CD4-positive, alpha-beta memory T cell (primary cell): ENCODE measurements at places on chromosomes 12 and 14.

DNA sequence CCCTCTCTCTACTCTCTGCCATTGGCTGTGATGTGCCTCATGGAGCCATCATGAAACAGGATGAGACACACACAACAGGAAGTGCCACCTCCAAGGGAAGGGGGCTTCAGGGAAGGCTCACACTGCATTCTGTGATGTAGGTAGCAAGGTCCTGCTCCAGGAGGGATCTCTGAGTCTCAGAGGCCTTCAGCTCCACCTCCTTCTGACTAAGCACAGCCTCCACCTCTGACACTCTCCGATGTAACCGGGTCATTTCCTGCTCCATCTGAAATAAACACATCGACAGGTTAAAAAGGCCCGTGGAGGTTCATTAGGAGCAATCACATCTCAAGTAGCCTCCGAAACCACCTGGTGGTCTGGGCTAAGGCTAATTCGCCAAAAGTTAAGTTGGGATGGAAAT is 93.3 kb downstream of the CIT start:
- DNase-seq = peak; percentile 3

DNA sequence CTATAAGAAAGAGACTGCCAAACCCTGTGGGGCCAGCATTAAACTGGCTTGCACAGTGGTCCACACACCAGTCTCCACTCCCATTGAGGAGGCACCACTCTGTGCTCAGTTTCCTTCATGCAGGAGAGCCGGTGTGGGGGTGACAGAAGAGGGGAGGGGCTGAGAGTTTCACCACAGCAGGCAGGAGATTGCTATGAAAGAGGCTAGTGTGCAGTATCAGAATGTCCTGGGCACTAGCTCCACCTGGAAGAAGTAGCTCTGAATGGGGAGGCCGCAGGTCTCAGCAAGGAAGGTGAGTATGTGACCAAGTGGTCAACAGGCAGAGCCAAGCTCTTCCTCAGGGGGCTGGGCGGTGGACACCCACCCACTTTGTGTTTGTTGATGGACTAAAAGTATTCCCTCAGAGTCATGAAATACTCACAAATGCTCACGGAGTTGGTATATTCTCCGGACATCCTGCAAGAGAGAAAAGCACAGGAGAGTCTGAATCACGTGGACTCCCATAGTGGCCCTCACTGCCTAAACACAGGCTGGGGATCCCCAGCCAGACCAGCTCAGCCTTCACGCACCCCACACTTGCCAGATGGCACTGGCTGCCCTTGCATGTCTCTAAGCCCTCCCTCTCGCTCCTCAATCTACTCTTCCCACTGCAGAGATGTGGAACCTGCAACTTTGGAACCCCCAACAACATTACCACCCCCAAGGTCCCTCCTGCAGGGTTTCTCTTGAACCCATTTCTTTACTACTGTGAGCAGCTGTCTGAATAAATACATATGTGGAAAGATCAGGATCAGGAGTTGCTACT is 7.8 kb upstream of the KRT72 start:
- DNase-seq = no peak

DNA sequence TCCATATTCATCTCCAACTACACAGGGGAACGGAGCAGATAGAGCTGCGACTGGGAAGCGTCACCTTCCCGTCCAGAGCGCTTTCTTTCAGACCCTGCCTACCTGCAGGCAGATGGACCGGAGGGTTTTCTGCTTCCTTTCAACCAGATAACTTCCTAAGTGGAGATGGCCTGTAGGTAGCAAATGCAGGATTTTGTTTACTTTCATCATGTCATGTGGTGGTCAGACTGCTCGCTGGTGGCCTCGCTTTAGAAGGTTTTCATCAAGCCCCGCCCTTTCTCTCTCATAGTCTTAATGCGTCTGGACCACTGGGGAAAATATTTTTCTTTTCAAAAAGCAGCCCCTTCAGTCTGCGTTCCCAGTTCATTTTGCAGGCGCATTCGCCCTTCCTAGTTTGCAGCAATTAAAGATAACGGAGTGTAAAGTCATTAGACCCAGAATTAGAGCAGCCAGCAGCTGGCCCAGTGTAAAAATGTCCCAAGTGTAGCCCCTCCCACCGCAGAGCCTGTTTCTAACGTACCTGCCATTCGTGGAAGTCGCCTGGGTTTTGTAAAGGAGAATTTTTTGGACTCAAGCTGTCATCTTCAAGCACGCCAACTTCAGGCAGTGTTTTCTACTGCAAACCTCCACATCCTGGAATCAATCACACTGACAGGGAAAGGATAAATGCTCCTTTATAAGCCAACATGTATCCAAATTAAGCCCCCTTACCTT is 68.9 kb downstream of the TESC start:
- no peak for DNase-seq

GRCh38 chr14:22836301-22837113 is at the start of gene MMP14:
TSS of gene MMP14 (plus strand) at chr14:22836585. CDS start at chr14:22836818, 233 bp downstream.
- DNase-seq = no peak

DNA sequence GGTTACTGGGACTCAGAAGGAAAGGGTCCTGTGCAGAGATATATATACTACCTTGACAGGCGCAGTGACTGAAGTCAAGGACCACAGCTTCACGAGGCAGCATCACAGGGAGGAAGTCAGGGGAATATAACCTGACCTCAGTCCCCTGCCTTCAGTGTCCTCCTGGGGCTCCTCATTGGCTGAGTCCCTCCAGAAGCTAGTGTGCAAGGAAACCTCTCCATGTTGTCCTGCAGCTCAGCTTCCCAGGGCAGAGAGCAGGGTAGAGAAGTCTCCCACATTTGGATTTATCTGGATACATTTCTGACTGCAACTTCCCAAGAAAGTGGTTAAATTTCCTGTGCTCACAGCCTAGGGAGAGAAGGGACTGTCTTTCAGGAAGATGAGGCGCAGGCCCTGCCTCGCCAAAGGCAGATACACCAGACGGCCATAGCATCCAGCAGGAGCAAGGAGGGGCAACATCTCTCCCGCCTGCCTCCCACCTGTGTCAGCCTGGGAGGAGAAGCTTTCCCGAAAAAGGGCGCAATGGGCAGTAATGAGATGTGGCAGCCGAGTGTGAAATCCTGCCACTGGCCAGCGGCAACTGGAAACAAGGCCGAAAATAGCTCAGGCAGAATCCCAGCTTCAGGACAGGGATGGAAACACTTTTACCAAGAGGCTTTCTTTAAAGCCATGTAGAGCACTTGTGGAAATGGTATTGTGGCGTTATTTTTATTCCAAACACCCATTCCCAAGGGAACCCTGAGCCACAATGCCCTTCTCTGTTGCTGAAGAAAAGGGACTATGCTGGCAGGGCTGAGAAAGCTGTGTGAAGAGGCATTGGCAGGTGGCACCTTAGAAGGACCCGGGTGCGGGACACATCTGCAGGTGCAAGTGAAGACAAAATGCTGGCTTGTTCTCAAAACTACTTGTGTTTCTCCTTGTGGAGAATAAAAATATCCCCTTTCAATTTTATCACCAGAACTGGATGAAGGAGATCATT is 54.9 kb upstream of the HIF1A start:
- no peak for DNase-seq

GRCh38 chr12:56004211-56004610 is 7.1 kb downstream of the SUOX start:
- DNase-seq = no peak

- DNase-seq = no peak
These were observed 25.6 kb upstream of the MED13L start for GRCh38 chr12:116303066-116303465.

DNA sequence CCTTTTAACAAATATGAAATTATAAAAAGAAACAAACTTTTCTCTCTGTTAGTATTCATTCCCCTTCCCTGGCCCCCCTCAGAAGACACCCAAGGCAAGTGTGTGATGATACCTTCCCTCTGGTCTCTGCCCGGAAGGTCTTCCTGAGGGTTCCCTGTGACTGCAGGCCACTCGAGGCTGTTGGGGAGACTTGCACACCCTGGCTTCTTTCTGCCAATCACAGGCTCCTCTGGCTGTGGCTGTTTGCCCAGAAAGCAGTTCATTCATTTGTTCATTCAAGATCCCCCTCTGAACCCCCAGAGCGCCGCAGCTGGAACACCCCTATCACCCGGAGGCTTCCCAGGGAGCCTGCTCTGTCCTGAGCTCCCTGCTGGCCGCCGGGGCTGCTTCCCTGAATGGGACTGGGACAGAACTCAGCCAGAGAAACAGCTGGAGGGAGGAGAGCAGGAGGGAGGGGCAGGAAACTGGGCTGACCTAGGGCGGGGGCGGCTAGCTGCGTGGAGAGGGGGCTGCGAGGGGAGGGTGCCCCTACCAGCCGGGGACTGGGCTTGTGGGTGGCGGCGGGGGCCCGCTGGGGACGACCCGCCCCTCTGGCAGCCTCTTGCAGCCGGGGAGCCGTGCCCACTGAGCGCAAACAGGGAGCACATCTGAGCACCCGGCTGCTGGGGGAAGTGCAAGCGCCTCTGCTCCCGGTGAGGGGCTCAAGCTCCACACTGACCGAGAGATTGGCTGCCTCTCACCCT is at the start of gene CMKLR1:
TSS of gene CMKLR1 (minus strand) at position 397 of the 743 bp plus-strand sequence. CDS start 45,720 bp downstream, outside the sequence.
- no peak for DNase-seq

- no peak for DNase-seq
These were observed 31.9 kb downstream of the KCTD10 start for GRCh38 chr12:109445191-109445609.
